ENCODE measurements at places on chromosomes 1 and 21. TPM values are rescaled to one million over a fixed set of nuclear protein-coding genes. Genes with fewer than 3 reads are reported as not detected.

- no peak for DNase-seq
Measured at GRCh38 chr1:172764378-172764777, 105.5 kb downstream of the FASLG start.

Gene BARHL2
- total RNA-seq: 1.9 TPM

Gene CXADR
- total RNA-seq: 127 TPM

DNA sequence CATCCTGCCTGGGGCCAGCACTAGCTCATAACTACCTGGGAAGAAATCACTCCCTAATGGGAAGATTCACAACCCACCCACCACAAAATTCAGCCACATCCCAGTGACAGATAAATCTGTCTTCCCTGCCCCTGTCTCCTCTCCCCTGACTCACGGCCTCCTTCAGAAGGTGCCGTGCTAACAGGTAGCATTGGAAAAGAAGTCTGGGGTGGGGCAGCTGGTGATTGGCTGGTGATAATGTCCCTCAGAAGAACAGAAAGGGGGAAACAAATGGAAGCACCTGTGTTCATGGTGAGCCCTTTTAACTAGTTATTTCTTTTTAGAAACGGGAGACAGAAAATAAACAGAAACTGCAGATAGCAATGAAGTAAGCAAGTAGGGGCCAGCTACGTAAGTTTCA is 29.1 kb downstream of the ITPKB start:
- DNase-seq: no peak
